ENCODE measurements at places on chromosomes 7 and 10.

DNA sequence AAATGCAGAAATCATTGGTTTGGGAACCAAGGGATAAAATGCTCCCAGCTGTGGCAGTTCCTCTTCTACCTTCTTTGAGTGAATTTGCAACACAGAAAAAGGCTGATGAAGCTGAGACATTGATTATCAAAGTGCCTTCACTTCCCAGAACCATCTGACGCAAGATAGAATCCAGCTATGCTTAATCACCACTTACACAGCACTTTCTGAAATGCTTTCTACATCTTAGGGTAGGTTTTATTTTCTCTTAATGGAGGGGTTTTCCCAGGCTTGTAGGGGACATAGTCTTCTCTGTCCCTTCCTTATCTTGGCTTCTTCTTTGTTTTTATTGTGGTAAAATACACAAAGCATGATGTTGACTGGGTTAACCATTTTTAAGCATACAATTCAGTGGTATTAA is 332.6 kb upstream of the ZNF32 start:
- DNase-seq: peak; percentile 67

GRCh38 chr7:131328377-131329175 is 900 bp downstream of the MKLN1 start:
- DNase-seq: peak; percentile 61

- no peak for DNase-seq
These were observed 129.6 kb downstream of the CNOT4 start for GRCh38 chr7:135380351-135380750.

DNA sequence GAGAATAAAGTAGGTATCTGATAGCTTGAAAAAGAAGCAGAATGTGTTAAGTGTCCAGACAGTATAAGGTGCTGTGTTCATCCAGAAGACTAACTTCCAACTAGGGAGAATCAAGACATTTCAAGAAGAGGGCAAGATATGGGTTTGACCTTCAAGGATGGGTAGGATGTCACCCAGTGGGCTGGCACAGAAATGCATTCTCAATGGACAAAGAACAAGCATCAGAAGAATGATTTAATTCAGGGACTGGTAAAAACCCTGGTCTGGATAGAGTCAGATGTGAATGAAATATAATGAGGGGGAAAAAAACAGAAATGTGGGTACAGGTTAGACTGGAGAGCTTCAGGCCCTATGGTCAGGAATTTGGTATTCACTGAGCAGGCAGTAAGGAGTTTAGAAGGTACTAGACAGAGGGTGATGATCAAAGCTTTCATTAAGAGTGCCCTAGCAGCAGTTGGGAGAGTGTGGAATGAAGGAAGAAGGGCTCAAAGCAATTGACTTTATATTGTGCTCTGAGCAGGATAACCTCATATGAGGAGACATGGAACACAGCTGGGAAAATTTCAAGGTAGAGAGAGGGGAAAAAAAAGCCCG is 180.7 kb upstream of the ANK3 start:
- DNase-seq: no peak

- peak; percentile 95 for DNase-seq
These were observed 10.9 kb upstream of the LGI1 start for GRCh38 chr10:93746844-93747284.

DNA sequence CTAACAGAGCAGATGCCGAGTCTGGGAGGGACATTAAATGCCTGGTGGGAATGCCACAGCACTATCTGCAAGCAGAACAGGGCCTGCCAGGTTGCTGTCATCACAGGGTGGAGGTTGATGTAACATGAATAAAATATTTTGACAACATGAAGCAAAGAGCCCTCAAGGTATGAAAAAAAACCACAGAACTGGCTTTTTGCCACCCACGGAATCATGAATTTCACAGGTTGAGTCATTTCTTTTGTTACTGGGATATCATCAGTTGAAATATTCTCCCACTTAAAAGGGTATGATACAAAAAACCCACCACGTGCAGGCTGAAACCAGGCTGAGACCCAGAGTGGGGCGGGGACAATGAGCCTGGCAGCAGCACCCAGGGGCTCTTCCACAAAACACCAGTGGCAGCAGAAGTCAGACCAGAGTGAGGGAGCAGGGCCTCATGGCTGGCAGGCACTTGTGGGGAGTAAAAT is 220.1 kb downstream of the TNS3 start:
- DNase-seq: peak; percentile 86

DNA sequence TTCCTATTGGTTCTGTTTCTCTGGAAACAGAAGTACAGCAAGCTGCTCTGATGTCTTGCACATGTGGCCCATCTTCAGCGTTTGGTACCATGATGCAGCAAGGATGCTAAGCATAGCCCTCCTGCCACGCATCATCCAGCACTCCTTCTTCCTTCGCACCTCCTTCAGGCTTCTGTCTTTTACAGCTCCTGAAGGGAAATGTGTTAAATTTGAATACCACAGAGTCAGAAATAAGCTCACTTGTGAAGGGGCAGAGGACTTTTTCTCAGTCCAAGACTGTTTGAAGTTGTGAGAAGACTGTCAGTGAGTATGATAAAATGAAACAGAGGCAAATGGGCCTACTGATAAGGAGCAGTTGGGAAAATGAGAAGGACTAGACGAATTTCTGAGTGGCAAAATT is 20.7 kb downstream of the TSPAN13 start:
- no peak for DNase-seq

GRCh38 chr10:126387931-126388911 is at the start of gene ADAM12:
Gene ADAM12 (minus strand): TSS chr10:126388477. CDS start chr10:126388145, 332 bp downstream.
- DNase-seq: peak; percentile 78

DNA sequence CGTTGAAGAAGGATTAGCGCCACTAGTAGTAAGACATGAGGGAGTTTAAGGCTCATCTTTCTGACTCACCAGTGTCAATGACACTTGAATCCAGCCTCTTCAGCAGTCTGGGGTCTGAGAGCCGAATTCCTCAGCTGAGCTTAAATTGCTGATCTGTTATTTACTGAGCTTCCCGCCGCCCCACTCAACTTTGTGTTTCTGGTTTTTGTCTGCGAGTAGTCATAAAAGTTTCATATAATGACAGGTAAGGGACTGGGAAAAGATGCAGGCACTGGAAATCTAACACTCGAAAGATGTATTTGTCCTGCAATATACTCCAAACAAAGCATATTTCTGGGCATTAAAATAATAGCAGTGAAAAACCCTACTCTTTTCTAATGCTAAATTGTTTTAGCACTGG is 51.2 kb upstream of the RELN start:
- DNase-seq: no peak

DNA sequence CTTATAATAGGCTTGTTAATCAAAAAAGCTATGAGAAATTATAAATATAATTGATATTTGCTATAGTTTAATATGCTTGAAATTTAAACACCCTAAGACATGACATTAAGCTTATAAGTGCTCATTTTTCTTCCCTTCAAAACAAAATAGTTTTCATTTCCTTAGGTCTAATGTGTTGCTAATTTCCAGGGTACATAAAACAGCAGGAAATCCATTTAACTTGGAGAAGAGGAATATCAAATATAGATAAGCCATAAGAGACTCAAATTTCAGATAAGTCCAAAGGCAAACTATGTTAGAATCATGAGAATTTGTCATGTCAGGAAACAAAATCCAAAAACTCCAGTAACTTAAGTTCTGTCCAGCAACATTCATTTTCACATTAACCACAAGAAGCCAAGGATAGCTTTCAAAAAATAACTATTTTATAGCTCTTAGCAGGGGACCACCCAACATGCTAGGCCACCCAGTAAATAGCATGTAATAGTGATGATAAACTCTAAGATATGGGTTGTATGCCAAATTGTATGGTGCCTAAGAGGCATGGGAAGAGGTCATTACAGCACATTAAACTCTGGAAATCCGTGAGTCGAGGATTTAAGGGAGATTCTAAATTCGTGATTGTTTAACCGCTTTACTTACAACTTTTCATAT is 298.1 kb downstream of the CRPPA start:
- no peak for DNase-seq

- peak; percentile 37 for DNase-seq
These were observed 48.3 kb upstream of the FAM171A1 start for GRCh38 chr10:15419279-15419874.

- DNase-seq: no peak
These were observed 40.0 kb downstream of the TNKS2 start for GRCh38 chr10:91838199-91838598.

GRCh38 chr10:25083546-25084111 is 67.2 kb downstream of the THNSL1 start:
- no peak for DNase-seq

GRCh38 chr10:3882855-3883254 is 97.8 kb upstream of the KLF6 start:
- DNase-seq: no peak

- no peak for DNase-seq
These were observed 20.6 kb upstream of the KDM7A start for GRCh38 chr7:140197218-140197890.

Measured in AG10803 (cell line).